A673 (cell line): ENCODE measurements at places on chromosomes 16 and 17. TPM values are rescaled to one million over a fixed set of nuclear protein-coding genes. Genes with fewer than 3 reads are reported as not detected.
A peak's percentile ranks its signal among the peaks of the same experiment; 100 is the strongest.

The NTN3 gene
- total RNA-seq: 1.6 and 2.9 TPM in 2 replicates

DNA sequence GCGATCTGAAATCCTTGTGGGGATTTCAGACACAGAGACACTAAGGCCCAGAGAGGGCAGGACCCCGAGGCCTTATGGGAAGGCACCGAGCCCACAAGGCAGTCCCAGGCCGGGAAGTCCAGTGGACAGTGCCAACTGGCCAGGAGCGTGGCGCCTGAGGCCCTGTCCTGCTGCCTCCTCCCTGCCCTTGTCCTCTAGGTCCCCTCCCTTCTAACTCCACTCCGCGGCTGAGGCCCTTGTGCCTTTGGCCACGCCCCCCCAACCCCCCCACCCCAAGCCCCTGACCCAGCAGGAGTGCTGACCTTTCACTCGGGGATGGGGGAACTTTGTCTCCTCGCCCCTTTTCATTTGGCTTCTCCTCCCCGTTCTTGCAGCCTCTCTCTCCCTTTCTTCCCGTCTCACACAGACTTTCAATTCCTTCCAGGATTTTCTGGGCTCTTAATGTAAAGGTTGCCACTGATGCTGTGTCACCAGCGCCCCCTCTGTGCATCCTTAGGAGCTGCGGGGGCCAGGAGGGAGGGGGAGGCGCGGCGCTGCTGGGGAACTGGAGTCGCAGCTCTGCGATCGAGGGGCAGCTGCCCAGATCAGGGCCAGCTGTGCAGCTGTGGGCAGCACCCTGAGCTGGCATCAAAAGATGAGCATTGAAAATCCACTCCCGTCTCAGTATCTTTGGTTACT, 29.1 kb downstream of the CRHR1 start:
- peak; percentile 18 for DNase-seq

The ANKRD40CL gene
- total RNA-seq: not detected in 2 replicates

DNA sequence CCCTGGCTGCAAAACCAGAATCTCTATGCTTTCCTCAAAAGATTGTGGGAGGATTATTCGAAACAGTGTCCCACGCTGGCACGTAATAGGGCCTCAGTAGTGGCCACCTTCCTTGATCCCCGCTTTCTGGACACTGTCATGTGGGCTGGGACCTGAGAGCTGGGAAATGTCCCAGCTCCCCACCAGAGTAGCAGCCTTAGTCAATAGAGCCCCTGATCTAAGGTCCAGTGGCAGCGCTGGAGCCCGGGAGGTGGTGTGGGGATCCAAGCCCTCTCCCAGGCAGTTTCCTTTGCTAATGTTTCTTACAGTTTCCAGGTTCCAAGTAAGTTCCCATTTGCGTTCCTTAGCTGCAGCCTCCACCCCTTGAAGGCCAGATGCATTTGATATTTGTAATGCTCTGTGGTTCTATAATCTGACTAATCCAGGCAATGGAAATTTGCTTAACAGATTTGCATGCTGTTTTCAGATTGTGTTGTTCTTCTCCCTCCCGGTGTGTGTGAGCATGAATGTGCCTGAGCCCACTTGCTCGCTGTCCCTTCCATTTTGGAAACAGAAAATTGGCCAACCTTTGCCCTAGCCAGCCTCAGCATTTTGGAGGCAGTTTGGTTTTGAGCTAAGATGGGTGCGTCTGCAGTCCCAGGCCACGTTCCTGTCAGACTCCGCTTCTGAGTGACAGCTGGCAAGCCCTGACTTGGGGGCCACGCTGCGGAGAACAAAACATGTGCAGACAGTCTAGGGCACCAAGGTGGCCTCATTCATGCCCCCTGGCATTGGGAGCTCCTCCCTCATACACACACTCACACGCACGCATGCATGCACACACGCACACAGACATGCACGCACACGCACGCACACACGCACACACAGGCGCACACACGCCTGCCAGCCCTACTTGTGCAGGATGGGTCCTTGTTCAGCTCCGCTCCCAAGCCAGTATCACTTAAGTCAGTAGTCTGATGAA, 69.4 kb downstream of the CCDC182 start:
- DNase-seq: no peak

DNA sequence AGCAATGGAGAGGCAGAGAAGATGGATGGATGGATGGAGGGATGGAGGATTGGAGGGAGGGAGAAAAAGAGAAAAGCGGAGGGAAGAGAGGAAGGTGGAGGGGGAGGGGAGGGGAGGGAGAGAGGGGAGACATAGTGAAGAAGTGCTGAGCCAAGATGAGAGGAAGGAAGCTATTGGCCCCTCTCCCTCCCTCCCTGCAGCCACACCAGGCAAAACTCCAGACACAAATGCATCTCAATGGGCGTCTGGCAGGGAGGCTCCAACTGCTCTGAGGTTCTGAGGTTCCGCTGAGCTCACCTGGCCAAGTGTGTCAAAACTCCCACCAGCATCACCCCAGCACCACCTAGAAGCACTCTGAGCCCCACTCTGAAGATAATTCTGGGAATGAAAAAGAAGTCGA, 26.9 kb upstream of the PHB1 start:
- no peak for DNase-seq

DNA sequence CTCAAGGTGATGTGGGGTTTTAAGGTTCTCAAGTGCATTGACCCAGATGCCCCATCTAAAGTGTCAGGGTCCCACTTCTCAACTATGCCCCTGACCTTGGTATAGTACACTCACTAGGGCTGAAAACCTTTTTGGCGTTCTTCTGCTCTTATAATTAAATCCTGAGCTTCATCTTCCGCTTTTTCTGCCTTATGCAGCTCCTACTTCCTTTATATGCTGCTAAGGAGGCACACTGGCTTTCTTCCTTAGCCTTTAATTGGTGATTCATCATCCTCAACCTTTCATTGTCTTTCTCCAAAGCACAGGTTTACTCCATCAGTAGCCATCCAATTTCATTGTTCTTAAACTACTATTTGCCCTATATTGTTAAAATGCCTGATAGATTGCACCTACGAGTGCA, 5.3 kb upstream of the NF1 start:
- no peak for DNase-seq

The FOXC2 gene
- 0.13 and 0.34 TPM in 2 replicates for total RNA-seq

GRCh38 chr16:70341600-70341999, 5.1 kb upstream of the DDX19A start:
- no peak for DNase-seq

DNA sequence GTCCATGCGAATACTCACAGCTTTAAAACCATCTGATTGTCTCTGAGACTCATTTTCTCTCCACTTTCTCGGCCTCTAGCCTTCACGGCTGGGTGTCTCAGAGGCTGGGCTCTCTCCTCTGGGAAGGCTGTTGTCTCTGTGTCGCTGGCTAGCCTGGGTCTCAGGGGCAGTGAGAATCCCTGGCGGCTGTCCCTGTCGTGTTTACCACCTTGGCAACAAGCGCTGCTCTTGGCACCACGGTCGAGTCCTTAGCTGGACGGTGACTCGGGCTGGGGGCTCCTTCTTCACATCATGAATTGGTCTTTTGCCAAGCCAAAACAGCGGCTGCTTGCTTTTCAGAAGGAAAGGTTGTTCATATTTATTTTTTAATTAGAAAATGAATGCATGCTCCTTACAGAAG, 81.1 kb downstream of the MSI2 start:
- no peak for DNase-seq

- DNase-seq: no peak
These were observed 5.8 kb upstream of the CDK3 start for GRCh38 chr17:75994802-75995370.

- no peak for DNase-seq
These were observed 29.8 kb upstream of the USP43 start for GRCh38 chr17:9615486-9615885.

- DNase-seq: no peak
These were observed 9.6 kb upstream of the SPN start for GRCh38 chr16:29653471-29653870.

The SLC16A6 gene
- 0.55 and 0.67 TPM in 2 replicates for total RNA-seq

DNA sequence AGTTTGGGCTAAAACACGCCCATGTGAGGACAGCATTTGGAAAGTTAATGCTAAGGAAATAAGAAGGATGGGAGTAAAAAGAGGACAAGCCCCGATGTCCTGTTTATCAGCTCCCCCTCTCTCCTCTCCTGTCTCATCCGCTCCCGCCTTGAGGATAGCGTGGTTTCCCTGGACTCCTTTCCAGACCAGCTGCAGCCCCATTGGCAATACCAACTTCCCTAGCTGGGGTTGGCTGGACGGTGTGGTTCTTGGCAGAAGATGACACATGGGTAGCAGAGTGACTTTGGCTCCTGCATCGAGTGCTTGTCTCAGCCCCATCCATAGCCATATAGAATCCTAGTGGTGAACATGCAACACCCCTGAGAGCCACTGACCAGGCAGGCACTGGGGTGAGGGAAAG, 185.9 kb downstream of the CCDC182 start:
- no peak for DNase-seq

DNA sequence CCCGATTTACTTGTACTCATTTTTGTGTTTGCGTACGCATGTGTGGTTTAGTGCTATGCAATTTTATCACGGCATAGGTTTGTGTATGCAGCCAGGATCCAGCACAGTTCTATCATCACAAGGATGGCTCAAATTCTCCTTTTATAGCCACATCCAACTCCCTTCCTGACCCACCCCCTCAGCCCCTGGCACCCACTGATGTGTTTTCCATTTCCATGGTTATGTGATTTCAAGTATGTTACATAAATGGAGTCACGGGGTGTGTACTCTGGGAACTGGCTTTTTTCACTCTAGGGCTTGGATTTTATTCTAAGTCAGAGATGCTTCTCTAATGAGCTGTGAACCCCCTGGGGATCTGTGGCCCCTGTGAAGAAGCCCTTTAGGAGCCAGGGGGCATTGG, 16.8 kb downstream of the IL4R start:
- peak; percentile 67 for DNase-seq

The CCL13 gene
- not detected in 2 replicates for total RNA-seq

The TM4SF5 gene
- total RNA-seq: not detected in 2 replicates
